ENCODE measurements at places on chromosomes 12 and 14.

GRCh38 chr12:92568691-92569090, 134.1 kb upstream of the PLEKHG7 start:
- DNase-seq = no peak

DNA sequence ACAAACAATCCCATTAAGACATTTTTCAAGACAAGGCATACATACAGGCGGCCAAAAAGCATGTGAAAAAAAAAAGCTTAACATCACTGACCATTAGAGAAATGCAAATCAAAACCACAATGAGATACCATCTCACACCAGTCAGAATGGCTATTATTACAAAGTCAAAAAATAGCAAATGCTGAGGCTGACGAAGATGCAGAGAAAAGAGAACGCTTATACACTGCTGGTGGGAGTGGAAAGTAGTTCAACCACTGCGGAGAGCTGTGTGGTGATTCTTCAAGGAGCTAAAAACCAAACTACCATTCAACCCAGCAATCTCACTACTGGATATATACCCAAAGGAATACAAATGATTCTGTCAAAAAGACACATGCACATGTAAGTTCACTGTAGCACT, 216.7 kb downstream of the FOXG1 start:
- no peak for DNase-seq

DNA sequence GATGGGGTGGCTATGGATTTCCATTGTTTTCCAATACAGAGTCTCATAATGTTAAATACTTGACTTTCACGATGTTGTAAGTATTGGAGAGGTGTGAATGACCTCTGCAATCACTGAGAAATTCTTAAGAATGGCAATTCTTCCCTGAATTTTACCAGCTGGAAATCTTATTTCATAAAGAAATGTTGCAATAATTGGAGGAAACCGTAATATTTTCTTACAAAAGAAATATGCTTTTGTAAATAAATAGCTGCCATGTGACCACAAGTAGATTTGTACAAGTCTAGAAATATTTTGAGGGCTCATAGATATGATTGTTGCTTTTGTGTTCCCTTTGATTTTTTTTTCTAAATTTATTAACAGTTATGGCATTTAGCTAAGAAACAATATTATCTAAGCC, 308.7 kb upstream of the ATP2B1 start:
- no peak for DNase-seq

- no peak for DNase-seq
Observed at GRCh38 chr14:99215277-99215676, 56.7 kb downstream of the BCL11B start.

DNA sequence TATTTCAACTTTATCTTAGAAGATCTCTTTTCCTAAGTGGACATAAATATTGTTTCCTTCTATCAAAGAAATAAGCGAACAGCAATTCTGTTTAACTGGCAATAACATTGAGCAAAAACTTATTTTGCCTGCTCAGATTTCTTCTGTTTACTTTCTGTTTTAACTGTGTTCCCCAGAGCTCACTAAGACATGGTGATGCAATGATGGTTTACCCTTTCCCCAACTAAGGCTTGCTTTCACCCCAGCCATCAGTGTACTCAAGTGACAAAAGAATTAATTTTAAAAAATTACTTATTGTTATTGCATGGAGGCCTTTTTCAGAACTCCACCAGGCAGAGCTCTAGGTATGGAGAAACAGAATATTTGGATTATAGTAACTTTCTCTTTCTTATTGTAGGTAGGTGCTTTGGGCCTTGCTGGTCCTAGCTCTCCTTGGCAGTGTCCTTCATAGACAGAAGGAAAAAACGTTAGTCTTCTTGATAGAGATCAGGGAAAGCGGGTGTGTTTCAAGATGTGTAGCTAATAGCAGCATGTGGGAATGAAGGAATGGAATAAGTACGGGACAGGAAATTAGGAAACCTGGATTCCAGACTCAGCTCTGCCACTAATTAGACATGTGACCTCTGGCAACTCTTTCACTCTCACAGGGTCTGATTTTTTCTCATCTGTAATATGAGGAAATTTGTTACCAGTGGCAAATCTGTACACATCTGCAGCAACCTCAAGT, 14.6 kb upstream of the DDHD1 start:
- DNase-seq = no peak
